ENCODE measurements at places on chromosomes 4 and X. TPM values are rescaled to one million over a fixed set of nuclear protein-coding genes. Genes with fewer than 3 reads are reported as not detected.

The CLTRN gene
- polyA plus RNA-seq: 0.17 TPM

The UGT2B11 gene
- not detected for polyA plus RNA-seq

The CHRDL1 gene
- not detected for polyA plus RNA-seq

The ARMCX4 gene
- polyA plus RNA-seq: 1.7 TPM

The SPANXN3 gene
- polyA plus RNA-seq: not detected

The CMC4 gene
- polyA plus RNA-seq: 22.9 TPM

The MTTP gene
- polyA plus RNA-seq: not detected

- DNase-seq: no peak
These were observed 56.4 kb downstream of the NBDY start for GRCh38 chrX:56785442-56785841.

DNA sequence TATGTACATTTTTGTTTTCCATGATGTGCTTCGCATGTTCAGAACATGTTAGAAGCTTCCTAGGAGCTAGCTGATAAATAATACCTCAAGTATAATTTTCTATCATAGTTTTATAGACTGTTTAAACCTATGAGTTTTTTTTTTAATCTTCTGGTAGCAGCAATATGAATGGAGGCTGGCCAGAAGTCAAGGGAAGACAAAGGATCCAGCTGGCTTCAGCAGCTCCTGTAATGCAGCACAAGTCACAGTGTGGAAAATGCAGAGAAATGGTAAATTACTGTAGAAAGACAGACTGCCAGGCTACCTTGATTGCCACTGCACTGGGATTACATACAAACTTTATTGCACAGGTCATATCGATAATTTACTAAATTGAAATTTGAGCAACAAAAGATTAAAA is 537.9 kb downstream of the IQCM start:
- no peak for DNase-seq

DNA sequence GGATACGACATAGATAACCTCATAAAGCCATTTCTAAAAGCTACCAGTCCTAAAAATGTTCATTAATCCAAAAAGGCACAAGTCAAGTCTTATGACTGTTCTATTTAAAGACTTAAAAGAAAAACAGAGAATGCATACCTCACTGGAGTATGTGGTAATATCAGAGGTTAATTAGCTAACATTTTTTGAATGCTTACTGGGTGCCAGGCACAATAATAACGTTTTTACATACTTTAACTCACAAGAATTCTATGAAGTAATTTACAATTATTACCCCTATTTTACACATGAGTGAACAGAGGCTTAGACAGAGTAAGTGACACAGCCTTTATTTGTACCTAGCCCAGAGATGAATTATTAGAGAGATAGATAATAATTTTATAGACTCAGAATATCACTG is 207.5 kb downstream of the PDGFC start:
- no peak for DNase-seq

DNA sequence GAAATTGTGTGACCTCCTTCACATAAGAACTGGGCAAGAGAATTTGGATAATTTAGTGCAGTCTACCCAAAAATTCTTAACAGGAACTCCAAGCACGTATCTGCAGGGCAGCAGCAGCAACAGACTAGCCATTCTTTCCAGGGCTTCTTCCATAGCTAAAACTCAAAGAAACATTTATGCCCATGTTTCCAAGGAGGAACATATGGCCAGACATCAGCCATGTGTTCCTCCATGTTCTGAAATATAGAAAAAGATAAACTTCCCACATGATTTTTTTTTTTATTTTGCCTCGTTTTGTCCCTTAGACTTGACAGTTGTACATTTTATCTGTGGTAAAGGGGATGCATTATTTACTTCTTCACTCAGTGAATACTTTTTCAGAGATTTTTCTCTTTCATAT is 27.6 kb upstream of the CYBB start:
- no peak for DNase-seq

DNA sequence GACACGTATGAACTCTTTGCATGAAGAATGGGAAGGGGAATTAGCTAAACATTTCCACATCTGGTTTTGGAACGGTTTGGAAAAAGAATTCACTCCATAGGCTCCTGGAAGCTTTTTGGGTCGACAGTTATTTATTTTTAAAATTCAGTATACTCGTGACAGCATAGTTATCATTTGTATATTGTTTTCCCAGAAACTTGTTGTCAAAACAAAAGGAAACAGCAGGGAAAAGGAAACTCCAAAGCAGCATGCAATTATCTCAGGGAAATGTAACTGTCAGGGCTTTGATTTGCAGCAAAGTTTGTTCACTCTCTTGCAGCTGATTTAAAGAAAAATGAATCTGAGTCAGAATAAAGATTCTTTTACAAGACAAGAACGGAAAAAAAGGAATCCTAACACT is 86.5 kb downstream of the PLAC1 start:
- no peak for DNase-seq

DNA sequence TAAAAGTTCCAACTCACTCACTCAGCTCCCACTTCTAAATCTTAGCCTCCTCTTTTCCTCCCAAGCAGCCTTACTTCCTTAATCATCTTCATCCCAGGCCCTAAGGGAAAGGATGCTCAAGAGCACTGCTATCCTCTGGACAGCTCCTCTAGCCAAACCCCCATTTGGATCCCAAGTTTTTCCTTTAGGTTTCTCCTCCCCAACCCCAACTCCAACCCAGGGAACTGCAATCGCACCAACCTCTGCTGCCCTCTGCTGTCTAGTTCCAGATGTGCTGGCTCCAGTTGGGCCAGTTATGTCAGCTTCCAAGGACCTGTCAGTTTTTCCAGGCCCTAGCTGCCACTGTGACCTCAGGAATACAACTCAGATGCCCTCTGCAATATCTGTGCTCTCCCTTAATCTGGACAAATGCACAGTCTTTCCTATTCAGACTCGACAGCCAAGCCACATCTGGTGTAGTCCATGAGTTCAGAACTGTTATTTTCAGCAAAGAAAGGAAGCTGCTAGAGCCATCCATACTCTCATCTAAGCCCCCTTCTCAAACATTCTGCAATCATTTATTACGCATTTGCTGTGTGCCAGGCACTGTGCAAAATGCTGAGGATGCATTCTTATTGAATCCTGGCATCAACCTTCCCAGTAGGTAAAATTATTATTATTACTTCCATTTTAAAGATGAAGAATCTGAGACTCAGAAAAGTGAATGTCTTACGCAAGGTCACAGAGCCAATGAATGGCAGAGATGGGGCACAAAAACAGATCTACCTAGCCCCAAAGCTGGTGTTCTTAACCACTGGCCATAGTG is 12.3 kb upstream of the XPNPEP2 start:
- peak; percentile 27 for DNase-seq

GRCh38 chr4:138259824-138260223 is 17.7 kb upstream of the SLC7A11 start:
- DNase-seq: no peak

- DNase-seq: no peak
These were observed 13.0 kb downstream of the PPP1R3F start for GRCh38 chrX:49282647-49283011.

DNA sequence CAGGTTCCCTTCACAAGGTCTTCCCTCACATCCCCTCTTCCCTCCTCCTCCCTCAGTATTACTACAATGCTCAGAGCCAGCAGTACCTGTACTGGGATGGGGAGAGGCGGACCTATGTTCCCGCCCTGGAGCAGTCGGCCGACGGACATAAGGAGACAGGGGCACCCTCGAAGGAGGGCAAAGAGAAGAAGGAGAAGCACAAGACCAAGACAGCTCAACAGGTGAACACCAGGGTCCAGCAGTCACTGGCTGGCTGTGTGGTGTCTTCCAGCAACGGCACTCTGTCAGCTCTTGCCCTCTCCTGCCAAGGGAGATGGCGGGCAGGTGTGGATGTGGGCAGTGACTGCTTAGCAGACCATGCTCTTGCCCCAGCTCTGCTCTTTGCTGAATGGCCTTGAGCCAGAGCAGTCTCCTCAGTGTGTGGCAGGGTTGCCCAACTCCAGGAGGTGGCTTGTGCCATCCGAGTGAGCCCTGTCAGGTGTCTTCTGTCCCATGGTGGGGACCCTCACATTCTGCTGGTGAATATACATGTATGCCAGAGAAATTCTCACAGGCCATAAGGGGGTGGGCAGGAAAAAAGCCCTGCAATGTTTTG is 11.4 kb upstream of the UBA1 start:
- no peak for DNase-seq

DNA sequence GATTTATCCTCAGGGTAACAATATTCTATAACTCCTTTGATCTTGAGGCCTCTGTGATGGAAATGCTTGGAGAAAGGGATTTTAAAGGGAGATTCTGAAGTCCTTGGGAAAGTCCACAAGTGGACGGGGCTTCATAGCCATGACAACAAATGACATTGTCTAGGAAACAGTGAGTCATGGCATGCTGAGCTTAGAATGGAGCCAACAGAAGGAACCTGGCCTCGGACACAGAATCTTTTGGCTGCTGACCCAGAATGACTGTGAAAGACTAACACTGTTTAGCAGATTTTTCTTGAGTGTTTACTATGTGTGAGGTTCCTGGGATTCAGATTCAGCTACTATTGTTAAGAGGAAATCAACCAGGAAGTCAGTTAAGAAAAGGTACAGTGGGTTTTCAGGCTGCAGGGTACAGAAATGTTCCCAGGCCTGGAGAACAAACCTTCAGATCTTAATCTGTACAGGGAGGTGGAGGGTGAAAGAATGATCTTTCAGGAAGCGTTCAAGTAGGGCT is 18.1 kb upstream of the CXCL2 start:
- DNase-seq: no peak

- no peak for DNase-seq
These were observed 23.3 kb upstream of the GPR50 start for GRCh38 chrX:151153086-151153485.

DNA sequence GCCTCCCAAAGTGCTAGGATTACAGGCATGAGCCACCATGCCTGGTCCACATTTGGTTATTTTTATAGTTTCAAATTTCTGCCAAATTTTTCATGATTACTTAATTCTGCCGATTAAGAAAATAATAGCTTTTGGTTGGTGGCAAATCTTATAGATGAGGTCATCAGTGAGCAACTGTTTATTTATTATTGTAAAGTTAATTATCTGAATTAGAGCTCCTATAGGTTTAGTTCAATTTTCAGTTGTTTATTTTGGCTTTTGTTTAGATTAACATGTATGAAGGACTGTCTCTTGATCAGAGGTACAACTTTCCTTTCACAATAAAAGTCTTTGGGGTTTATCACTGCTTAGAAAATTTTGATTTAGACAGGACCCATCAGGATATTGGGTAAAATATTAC is 262.2 kb downstream of the SLC7A11 start:
- no peak for DNase-seq

- DNase-seq: no peak
These were observed 163.8 kb upstream of the HDX start for GRCh38 chrX:84666086-84666485.
